ENCODE measurements at places on chromosomes 1 and 21.

- DNase-seq, result no peak
Observed at GRCh38 chr1:109783436-109783835, 19.7 kb upstream of the EPS8L3 start.

DNA sequence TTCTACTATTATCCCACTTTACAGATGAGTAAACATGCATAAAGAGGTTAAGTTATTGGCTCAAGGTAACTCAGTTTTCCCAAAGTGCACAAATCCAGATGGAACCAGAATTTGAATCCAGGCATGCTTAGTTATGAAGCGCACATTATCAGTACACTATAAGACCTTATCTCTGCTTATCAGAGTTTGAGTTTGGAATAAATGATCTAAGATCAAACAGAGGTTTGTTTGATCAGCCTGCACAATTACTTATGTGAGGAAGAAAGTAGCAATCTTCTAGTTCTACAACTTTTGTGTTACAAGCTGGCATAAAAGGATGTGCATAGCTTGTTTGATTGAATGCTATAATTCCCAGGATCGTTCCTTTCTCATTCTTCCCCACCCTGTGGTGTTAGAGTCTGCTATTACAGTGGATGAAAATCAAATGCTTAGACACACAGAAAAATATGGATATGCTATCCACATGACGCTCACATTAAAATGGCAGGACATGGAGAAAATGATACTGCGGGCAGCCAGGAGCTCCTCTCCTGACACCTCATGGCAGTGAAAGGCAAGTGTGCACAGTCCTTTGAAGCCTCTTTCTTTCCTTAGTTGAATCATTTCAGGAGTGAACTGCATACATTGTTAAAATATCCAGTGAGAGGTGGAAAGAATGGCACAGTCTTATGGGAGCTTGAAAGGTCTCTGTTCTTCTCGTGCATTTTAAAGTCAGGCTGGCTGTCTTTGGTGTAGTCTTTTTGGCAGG lies 23.9 kb upstream of the PBX1 start:
- DNase-seq, result peak; percentile 27

- no peak for DNase-seq
Observed at GRCh38 chr1:219179293-219179692, 5.6 kb downstream of the LYPLAL1 start.

DNA sequence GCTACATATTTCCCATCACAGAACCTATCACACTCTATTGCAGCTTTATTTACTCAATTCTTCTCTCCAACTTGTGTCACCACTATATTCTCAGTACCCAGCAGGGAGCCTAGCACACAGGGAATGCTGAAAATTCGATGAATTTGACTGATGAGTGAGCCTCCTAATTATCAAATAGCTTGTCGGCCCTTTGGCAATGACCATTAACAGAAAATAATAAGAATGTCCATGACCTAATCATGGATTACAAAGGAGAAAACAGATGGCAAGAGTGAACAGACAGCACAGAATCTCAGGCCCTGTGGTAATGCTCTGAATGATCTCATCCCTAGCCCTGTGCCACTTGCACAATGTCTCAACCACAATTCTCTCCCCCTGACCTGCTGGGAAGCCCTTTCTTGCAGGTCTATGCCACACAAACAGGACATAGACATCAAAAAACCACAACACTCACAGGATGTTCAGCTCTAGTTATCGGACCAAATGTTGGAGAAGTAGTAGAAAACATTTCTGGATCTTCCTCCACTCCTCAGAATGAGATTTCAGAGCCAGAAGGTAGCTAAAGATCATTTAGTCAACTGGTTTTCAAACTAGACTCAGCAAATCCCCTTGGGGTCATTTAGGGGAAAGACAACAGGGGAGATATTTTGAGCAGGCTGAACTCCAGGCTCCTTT lies 68.4 kb downstream of the LUZP1 start:
- DNase-seq, result no peak

DNA sequence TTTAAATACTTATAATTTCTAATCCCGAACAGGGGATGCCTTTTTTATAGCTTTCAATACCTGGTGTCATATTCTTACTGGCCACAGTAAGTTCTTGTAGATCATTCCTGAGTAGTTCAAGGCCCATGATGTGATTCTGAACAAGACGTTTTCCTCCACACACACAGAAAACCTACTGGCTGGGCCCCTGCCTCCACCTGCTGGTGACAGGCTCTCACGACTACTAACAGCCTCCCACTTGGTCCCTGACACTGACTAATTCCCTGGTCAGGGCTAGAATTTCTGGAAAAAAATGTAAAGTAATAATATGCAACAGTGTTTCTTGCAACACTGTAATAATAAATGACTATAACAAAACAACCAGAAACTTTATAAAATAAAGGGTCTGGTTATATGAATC lies 50.4 kb upstream of the RIPK4 start:
- peak; percentile 87 for DNase-seq

- DNase-seq, result peak; percentile 70
Observed at GRCh38 chr1:205714190-205714905, 34.0 kb upstream of the SLC45A3 start.

Measured in brain (organoid and tissue), 16 donors.